ENCODE measurements at places on chromosomes 7 and 10.

DNA sequence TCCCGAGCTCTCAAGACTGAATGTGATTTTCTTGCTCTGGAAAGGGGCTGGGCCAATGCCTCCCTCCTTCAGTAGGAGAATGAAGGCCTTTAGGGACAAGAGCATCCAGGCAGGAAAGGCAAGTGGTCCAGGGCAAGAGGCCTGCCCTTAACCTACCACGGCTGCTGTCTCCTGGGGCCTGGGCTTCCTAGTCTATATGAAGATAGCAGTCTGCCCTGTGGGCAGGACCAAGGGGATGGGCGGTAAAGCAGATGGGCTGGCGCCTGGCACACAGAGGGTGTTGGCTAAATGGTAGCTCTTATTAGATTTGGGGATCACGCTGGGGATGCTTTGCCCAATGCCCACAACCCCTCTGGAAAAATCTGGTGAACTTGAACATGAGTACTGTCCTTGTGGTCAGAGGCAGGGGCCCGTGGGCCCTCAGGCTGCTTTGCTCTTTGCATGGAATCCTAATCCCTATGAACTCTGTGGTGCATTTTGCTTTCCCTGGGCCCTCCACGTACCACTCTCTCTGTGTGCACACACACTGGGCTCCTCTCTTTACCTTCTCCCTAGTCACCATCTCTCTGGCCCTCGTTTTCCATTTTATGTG, 20.3 kb downstream of the CHAT start:
- no peak for DNase-seq

GRCh38 chr7:140416560-140416959, 12.7 kb downstream of the RAB19 start:
- no peak for DNase-seq

DNA sequence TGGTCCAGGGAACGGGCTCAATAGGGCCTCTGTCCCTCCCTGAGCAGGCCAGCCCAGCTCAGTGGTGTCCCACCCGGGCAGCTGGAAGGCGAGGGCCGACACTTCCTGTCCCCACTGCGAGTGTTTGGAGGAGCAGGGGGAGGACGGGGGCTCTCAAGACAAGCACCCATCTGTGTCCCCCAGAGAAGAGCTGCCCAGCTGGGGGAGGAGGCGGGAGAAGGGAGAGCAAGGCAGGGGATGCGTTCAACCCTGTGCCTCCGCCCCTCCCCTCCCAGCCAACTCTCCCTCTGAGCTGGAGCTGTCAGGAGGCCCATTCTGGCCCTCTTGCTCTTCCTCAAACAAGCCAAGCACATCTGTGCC, 35.7 kb downstream of the ZCCHC24 start:
- DNase-seq: no peak

GRCh38 chr7:52749880-52750279, 285.6 kb upstream of the POM121L12 start:
- no peak for DNase-seq

DNA sequence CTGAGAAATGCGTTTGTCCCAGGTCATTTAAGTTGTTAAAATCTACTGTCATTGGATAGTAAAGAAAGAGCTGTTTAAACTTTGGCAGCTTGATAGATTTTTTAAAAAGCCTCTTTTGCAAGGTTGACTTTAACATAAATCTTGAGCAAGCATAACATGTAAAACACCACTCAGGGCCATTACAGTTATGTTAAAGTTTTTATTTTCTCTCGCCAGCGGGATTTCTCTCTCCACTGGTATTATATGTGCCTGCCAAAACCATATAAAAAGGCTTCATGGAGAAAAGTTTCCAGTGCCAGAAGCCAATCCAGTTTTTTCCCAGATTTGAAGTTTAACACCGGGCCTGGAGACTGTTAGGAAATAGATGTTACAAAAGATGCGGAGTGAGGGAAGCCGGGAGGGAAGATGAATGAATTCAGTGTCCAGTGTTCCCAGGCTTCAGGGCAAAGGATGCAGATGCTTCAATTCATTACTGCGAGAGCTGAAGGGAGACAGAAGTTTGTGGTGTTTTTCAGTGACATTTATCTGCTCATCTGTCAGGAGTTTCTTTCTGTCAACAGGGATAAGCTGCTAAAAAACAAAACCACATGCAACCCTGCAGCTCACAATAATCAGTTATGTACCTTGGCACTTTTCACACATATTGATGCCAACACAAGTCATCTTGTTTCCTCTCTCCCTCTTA, 155.5 kb downstream of the SPAG6 start:
- no peak for DNase-seq

- DNase-seq: no peak
These were observed 33.3 kb downstream of the CD36 start for GRCh38 chr7:80671744-80672143.

- no peak for DNase-seq
These were observed 9.5 kb upstream of the HACD1 start for GRCh38 chr10:17626656-17627055.

DNA sequence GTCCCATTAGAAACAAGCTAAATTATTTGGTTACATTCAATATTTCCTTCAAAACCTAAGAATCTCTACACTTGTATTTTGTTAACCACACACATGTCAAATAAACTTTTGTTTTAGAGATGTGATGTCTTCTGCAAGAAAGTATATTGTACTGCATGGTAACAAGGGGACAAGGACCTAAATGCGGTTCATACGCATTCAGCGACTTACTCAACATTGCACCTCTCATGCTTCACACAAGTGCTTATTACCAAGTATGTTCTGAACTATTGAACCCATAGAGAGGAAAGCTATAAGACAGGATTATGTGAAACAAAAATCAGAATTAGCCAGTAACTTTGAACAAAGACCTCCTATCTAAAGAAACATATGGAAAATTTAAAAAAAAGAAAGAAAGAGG, 68.3 kb downstream of the CREB5 start:
- no peak for DNase-seq

- DNase-seq: no peak
These were observed 29.0 kb downstream of the MGAM2 start for GRCh38 chr7:142140401-142140959.

- DNase-seq: no peak
These were observed 152.8 kb upstream of the GDF10 start for GRCh38 chr10:47147186-47147585.

DNA sequence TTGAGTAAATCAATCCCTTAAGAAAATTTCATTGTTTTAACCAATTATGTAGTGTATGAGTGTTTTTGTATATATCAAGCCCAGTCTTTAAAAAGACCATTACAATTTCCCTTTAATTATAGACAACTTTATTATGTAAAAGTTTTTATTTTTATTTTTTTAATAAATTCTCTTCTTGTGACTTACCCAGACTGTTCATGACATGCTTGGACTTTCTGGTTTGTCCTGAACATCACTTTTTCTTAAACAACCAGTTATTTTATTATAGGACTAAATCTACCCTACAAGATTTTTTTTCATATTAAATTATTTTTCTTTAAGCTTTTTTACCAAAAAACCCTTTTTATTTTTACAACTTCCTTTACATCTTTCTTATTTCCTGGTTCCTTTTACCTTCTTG, 410.4 kb downstream of the ATRNL1 start:
- DNase-seq: no peak

DNA sequence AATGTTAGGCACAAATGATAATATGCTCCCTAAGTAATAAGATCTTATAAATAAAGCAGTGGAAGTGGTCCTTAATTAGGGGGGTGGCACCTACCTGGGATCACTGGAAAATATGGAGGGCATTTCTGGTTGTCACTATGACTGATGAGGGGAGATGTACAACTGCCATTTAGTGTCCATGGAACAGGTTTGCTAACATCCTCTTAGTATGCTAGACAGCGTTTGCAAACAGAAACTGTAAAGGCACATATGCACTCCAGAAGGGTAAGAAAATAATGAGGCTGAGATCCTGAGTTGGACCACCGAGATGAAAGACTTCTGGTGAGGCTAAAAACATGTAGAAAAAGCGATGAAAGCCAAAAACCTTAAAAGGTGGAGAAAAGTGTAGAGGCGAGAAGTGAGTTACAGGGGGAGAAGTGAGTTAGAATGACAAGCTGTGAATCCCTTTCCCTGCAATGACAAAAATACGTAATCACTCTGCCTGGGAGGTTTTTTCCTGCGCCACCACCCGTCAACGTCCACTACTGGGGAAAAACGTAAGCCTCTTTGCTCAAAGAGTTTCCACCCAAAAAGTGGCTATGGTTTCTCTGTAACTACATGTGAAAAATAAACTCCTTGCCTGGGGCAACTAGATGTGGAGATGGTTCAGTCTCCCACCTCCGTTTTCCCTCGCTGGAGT, 767 bp downstream of the KRIT1 start:
- peak; percentile 3 for DNase-seq

DNA sequence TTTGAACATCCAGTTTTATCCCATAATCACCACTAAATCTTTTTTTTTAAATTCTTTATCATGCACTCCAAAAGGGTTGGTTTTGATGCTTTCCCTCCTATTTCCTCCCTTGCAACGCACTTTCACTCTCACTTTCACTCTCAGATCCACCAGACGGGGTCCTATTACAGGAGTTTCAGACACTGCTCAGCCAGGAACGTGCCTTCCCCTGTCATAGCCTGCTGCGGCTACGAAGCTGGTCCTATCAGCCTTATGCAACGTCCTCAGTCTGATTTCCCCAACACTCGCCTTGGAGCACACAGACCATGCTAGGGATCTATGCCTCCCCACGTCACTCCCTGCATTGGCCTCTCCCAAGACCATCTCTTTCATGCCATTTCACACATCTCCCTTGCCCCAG, 23.4 kb downstream of the ZPBP start:
- DNase-seq: no peak

GRCh38 chr7:103391976-103392375, 44.5 kb downstream of the PSMC2 start:
- no peak for DNase-seq

DNA sequence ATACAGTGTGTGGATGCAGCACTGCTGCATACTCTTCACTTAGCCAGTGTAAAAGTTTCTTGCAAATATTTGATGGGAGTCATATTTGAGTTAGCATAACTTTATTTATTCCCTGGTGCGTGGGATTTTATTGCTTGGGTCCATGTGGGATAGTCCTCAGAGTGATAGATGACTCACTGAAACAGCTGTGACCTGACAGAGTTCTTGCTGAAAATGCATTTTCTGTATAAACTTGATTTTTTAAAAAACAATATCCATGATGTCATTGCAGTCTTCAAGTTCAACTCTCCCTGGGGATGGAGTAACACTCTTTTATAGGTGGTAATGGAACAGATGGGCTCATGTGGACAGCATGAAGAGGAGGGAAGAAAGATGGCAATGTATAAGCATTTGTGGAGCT, 310.0 kb downstream of the PPP1R3A start:
- DNase-seq: no peak

GRCh38 chr7:114073701-114074100, 154.9 kb upstream of the PPP1R3A start:
- no peak for DNase-seq

GRCh38 chr10:28676326-28676967, 874 bp upstream of the BAMBI start:
- DNase-seq: no peak

- DNase-seq: no peak
These were observed 202.2 kb upstream of the KIAA1217 start for GRCh38 chr10:24006741-24007140.

GRCh38 chr7:9978106-9979064, 995.3 kb upstream of the PHF14 start:
- DNase-seq: no peak

DNA sequence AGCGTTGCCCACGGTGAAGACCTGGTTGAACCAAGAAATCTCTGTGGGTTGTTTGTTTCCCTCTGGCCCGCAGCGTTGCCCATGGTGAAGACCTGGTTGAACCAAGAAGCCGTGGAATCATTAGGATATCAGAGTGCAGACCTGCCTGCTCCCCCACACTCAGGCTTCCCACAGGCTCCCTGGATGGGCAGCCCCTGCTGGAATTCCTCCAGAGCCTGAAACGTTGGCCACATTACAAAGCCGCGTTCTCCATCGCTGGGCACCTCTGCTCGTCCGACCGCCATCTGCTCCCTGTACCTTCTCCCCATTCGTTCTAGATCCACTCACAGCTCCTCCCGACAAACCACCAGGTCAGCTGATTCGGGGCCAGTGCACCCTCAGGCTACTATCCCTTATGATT, 266.9 kb upstream of the SHH start:
- no peak for DNase-seq

- no peak for DNase-seq
These were observed 41.5 kb downstream of the KLRG2 start for GRCh38 chr7:139441961-139442360.

GRCh38 chr7:75662579-75663301, 76.0 kb downstream of the HIP1 start:
- DNase-seq: no peak

- DNase-seq: no peak
These were observed 281.0 kb downstream of the RPS24 start for GRCh38 chr10:78314651-78315050.

- DNase-seq: no peak
These were observed 15.0 kb upstream of the SLK start for GRCh38 chr10:103951942-103952341.
